Cerebellum (tissue), 4 donors: ENCODE measurements at places on chromosomes 6 and 20.

DNA sequence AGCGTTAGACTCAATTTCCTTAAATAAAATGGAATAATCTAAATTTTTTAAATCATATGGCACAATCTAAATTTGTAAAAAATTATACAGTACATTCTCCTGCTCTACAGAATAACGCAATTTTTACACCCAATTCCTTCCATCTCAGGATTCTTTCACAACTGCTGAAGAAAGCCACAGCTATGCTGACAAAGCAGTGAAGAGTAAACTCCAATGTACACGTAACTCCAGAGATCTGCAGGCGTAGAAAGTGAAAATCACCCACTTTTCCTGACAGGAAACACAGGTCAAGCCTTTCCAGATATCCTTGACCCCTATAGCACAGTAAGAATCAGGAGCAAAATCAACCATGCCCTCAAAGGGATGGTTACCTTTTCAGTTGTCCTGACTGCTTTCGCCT lies 27.4 kb downstream of the EPHA7 start:
- no peak for DNase-seq

DNA sequence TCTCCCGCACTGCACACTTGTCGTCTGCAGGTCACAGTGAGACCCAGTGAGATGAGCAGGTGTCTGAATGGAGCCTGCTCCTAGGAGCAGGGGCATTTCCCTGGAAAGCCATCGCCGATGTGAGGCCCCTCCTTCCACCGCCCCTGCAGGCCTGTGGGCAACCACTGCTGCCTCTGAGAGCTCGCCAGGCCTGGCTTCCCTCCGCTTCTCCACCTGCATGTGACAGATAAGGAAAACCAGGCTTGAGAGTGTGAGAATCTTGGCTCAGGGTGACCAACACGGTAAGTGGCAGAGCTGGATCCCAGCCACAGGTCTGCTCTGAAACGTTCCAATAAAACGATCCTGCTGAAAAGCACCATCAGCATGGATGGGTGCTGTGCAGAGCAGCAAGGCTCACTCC lies 332.8 kb downstream of the CDH4 start:
- no peak for DNase-seq

DNA sequence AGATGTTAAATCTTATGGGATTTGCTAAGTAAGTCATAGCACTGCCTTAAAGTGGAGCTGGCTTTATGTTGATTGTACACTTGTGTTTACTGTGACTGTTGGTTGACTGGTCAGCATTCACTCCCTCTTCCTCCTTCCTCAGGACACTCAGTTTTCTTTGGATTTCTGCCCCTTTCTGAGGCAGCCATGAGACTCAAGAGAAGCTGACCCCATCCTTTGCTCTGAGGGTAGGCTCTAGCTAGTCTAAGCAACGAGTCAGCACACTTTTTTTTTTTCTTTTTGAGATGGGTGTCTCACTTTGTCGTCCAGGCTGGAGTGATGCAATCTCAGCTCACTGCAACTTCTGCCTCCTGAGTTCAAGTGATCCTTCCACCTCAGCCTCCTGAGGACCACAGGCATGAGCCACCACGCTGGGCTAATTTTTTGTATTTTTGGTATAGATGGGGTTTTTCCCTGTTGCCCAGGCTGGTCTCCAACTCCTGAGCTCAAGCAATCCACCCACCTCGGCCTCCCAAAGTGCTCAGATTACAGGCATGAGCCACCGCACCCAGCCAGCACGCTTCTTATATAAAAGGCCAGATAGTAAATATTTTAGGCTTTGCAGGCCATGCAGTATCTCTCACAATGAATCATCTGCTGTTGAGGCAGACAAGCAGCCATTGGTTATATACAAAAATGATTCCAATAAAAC lies 191.4 kb downstream of the NFATC2 start:
- DNase-seq, result no peak

- peak; percentile 19 for DNase-seq
These were observed 347.6 kb downstream of the TPBG start for GRCh38 chr6:82711105-82711827.

GRCh38 chr6:138972226-138972665 lies 15.8 kb downstream of the REPS1 start:
- DNase-seq, result no peak

DNA sequence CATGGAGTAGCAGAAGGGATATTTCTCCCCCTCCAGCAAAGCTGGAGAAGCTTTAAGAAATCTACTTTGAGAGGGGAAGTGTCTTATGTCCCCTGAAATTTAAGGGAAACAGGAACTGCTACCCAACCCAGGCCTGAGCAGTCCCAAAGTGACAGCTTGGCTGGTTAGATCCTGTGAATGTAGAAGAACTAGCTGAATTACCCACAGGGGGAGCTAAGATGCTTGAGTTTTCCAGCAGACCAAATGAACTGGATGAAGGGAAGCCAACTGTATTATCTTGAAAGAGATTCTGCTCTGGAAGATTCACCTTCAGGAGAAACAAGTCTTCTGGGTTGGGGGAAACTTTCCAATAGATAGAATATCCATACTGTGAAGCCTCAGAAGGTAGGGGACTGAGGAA lies 303.3 kb upstream of the MMS22L start:
- no peak for DNase-seq

- DNase-seq, result no peak
These were observed 313.0 kb upstream of the AGPAT4 start for GRCh38 chr6:161586887-161587286.

- DNase-seq, result peak; percentile 55
These were observed 113.5 kb upstream of the BTN3A2 start for GRCh38 chr6:26251354-26252076.

- DNase-seq, result no peak
These were observed 16.5 kb downstream of the RIPOR2 start for GRCh38 chr6:24919056-24919892.

DNA sequence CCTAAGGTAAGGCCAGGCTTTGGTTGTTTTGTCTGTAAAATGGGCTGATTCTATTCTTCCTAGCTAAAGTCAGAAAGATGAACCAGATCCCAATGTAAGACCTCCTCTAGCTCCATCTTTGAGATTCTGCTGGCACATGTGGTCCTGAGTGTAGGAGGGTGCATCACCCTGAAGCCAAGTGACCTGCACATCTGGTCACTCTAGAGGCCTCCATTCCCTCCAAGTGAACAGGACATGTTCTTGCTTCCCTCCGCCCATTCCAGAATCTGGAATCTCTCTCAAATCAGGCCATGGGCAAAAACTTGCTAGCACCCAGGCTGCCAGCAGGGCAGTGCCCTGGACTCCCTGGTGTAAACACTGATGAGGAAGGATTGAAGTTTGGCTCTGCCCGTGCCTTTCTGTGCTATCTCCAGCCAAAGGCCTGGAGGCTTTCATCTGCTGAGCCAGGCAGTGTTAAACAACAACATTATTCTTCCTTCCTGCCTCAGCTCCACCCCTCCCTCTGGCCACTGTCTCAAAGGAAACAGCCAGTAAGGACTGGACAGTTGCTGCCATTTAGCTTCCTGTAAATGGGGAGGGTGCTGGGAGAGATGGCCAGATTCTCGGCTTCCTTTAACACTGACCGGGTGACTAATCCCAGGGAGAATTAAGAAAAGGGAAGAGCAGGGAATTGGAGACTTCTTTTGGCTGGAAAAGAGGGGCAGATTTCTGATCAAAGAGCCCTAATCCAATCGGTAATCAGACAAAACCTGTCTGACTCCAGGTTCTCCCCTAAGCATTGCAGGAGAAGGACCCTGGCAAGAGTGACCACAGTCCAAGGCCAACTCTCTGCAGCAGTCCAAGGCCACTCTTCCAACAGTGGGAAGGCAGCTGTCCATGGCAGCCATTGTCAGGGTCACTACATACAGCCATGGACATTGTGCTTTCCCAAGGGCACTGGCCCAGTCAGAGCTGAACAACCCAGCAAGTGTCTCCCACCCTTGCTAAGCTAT lies 19.5 kb upstream of the ADGRF1 start:
- no peak for DNase-seq

DNA sequence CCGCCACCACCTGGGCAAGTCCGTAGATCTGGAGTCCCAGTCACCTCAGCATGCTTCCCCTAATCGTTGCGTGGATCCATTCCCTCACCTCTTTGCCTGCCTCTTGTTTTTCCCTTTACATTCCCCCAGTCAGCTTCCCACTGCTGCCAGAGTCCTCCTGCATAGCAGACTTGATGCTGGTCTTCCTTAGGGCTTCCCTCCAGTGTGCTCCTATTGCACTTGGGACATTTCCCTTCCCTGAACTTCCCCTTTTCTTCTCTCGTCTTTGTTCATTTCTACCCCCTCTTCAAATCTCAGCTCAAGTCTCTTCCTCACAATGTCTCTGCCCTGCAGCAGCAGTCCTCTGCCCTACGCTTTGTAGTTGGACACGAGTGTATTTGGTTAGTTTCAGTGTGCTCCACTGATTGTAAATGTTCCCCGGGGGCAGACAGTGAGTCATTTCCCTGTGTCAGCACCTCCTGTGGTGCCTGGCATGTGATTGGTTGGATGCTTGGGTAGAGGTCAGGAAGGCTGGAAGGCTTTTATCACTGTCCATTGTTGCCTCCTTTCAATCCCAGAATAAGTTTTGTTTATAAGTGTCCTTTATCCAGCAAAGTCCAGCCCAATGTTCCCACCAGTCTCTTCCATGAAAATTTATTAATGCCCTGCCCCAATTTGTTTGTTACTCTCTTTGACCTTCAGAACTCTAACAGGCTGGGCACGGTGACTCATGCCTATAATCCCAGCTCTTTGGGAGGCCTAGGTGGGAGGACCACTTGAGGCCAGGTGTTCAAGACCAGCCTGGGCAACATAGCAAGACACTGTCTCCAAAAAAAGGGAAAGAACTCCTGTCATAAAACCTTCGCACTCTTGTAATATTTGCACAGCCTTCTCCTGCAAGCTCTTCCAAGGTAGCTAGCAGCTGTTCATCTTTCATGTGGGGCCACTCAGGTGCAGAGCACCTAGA lies 38.3 kb downstream of the FAM120B start:
- DNase-seq, result no peak

GRCh38 chr6:127866766-127867165 lies 34.1 kb downstream of the THEMIS start:
- DNase-seq, result no peak

DNA sequence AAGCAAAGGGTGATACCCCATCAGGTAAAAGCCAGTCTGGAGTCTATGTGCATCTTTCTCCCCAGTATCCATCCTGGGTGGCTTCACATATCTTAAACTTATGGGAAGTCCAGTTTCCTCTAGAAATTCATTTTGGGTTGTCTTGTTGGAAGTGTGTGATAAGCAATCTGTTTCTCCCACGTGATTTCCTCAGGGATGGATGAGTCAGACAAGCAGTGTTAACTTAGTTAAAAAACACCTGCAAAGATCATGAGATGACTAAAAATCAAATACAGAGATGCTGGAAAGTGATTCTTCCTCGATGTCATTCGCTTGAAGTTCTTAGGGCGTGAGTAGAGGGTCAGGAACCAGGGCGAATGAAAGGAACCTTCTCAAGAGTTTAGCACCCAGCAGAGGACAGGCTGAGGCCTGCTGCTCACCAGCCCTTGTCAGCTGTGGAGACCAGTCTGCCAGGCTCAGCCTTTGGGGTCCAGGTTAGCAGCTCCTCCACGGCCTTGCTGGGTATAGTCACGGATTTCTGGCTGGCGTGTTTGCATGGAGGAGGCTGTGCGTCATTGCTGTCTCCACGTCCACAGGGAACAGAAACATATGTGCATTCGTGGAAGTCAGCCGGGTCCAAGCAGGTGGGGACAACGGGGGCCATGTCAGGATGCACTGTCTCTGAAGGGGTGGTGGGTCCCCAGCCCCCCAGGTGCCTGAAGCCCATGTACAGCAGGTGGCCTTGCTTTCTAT lies 2.8 kb upstream of the PNPLA1 start:
- DNase-seq, result no peak

DNA sequence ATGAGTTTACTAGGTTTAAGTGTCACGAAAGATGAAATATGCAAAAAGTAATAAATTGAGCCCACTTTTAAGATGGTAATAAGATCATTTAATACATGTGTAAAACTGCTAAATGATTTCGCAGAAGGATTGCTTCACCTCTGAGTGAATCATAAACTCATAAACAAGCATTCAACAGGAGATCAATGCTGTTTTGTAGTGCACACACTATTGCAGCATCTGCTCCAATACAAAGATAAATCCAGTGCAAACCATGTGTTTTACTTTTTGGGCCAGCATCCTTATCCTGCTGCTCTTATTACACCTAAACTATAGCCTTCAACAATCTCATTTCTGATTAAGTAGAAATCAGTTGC lies 400.1 kb downstream of the NKAIN2 start:
- no peak for DNase-seq

DNA sequence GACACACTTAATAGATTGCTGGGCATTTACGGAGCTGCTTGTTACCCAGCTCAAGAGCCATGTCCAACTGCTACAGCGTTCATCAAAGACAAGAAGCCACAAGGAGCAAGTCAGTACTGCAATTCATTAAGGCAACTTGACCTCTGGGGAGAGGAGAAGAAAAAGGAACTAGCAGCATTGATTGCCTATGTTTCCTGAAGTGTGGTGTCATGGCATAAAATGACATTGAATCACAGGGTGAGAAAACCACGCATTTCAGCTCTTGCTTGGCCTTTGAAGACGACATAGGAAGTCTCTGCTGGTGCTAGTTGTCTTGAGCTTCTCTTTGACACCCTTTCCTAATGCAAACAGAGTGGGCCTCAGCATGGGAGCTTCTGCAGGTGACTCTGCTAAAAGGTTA lies 139.1 kb downstream of the CDH26 start:
- DNase-seq, result no peak

GRCh38 chr20:44745598-44746366 lies at the start of gene KCNK15:
KCNK15 (plus strand) TSS chr20:44745865; CDS start chr20:44745911, 46 bp downstream.
- DNase-seq, result peak; percentile 27
